ENCODE measurements at places on chromosomes 2 and 18.
A peak's percentile ranks its signal among the peaks of the same experiment; 100 is the strongest.

DNA sequence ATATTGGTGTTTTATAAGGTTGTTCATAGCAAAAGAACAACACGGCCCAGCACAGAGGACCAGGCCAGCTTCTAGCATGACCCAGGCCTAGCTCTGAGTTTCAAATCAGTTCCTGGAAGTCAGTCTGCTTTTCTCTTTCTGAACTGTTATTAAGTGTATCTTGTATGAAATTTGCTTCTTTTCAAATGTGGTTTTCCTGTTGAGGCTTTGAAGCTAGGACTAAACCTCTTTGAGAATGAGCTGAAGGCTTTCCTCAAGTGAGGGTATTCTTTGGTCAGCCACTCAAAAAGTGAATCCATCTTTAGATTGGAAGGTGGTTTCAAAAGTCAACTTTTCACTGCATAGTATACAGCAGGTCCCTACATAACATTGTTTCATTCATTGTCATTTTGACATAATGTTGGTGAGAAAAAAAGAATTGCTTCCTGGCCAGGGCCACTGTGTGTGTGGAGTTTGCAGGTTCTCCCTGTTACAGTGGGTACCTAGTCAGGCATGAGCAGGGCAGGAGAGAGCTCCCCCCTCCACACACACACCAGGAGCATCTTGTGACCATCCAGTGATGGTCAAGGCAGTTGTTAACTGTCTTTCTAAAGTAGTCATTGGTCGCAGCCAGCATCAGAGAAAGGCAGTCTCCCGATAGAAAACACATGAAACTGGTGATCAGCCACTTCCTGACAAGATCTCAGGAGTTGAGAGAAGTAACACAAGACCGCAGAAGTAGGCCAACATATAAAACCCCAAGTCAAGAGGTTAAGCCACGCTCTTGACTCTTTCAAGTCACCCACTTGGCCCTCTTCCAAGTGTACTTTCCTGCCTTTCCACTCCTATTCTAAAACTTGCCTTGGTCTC lies 6.7 kb upstream of the ACAA2 start:
- no peak for DNase-seq

GRCh38 chr2:43196768-43197587 lies 29.4 kb downstream of the ZFP36L2 start:
- no peak for DNase-seq

DNA sequence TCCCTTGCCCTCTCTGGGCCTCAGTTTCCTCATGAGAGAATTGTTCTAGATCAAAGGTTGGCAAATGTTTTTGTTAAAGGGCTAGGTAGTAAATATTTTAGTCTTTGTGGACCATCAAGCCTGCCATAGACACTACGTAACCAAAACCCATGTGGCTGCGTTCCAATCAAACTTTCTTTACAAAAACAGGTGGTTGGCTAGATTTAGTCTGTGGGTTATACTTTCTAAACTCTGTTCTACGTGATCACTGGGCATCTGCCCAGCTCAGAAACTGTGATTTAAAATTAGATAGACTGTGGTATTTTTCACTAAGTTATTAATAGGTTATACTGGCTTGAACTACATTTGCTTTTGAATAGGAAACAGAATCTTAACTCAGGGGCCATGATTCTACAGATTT lies 149.8 kb upstream of the DCC start:
- DNase-seq, result no peak

DNA sequence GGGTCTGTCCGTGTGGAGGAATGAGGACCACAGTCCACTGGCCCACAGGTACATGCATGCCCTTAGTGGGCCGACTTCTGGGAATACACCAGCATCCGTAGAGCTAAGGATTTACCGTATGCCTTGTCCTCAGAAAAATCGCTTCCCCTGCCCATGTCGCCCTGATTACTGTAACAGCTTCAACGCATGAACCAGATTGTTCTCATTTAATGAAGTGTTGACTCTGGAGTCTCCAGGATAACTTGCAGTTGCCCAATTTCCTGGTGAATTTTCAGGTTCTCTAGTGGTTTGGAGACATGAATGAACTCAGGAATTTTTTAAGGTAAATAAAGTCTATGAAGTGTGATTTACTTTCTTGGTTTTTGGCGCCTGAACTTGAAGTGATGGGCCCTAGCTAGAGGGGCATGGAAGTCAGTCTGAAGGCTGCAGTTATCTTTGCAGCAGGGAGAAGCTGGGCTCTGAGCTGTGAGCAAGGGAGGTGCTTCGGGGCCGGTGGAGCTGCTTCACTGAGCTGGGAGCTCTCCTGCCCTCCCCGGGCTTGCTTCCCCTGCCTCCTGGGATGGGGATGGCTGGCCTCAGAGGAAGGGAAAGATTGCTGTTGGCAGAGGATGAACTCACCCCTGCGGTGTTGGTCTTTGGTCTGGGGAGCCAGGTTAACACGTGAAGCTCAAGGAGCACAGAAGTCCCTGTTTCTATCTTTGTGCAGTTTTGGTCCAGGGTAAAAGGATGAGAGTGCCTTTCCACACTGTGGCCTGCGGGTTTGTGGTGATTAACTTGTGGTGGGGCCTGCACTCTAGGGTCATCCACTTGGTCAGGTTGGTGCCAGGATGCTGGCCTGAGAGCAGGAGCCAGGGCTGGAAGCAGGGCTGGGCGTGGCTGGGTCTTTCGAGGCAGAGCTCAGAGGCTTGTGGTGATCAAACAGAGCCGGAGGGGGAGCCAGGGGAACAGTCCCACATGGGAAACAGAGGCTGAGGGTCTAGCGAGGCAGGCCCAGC lies 28.1 kb downstream of the TCF7L1 start:
- DNase-seq, result no peak

DNA sequence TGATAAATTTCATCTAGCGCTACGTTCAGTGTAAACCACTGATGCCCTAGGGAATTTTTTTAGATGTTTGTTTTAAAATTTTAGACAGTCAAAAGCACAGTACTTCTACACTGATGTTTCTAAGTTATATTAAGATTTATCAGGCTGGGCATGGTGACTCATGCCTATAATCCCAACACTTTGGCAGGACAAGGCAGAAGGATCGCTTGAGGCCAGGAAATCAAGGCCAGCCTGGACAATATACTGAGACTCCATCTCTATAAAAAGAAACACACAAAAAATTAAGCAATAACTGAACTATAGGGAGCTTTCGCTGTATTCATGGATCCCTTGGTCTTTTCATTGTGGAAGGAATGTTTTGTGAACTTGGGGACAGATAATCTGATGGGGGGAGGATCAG lies 50.6 kb upstream of the MAPRE2 start:
- DNase-seq, result no peak

DNA sequence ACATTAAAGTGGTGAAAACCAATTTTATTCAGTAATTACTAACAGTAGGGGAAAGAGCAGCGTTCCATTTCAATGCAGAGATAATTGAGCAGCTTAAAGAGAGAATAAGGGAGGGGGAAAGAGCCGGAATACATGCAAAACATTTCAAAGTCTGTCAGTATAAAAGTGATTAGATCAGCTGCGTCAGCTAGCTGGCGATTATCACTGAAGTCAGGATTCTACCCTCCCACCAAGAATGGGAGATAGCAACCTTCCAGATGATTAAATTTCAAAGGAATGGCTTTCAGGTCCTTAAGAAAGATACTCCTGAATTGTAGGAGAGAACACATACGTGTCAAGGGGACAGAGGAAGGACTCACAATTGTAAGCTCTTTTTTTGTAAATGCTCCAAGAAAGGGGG lies 2.7 kb upstream of the ZC3H6 start:
- DNase-seq, result no peak

DNA sequence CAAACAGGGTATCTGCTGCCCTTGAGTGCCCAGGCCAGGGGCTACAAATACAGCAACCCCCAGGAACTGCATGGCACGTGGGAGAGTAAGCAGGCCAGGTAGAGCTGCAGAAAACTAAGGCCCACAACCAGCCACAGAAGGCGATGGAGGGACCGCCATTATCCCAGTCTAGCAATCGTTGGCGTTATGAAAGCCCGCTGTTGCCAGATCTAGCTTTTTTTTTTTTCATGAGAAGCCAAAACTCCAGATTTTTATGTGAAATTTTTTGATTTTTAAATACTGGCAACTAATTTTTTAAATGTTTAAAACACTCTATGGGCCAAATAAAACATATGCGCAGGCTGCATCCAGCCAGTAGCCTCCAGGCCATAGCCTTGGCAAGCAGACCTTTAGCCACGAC lies 59.8 kb downstream of the DNMT3A start:
- no peak for DNase-seq

- DNase-seq, result no peak
These were observed 12.5 kb upstream of the TUBB6 start for GRCh38 chr18:12295389-12296086.

GRCh38 chr2:225317186-225317585 lies 82.3 kb upstream of the NYAP2 start:
- no peak for DNase-seq

GRCh38 chr18:58695772-58696171 lies 24.5 kb downstream of the MALT1 start:
- no peak for DNase-seq

GRCh38 chr2:104841744-104842143 lies 12.2 kb upstream of the POU3F3 start:
- no peak for DNase-seq

- DNase-seq, result no peak
These were observed 393 bp downstream of the IL1R1 start for GRCh38 chr2:102142829-102143449.

DNA sequence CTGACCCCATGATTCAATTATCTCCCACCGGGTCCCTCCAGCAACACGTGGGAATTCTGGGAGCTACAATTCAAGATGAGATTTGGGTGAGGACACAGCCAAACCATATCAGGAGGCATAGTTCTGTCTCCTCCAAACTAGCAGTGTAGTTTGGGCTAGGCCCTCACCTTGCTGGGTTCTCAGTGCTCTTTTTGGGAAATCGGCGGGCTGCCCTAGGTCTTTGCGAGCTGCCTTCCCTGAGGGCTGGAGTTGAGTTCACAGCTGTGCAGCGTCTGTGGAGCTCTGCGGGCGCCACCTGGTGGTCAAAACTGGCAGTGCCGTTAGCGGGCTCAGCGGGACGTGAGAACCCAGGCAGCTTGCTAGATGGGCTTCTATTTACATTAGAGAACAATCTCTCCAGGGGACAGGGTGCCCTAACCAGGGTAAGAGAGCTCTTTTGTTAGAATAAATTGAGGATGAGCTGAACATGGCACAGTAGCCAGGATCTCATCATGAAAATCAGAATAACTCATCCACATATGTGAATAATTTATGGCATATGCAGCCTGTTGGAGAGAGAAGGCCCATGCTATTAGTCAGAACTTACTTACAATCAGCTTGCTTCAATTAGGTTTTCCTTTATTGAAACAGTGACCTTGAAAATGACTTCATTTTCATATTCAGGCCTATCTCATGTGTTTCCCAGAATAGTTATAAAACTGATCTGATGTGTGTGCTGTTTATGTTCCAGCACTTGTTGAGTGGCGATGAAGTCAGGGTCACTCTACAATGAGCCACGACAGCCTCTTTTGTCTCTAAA lies 27.4 kb upstream of the YES1 start:
- peak; percentile 94 for DNase-seq

GRCh38 chr2:55103046-55103445 lies 52.8 kb upstream of the RTN4 start:
- no peak for DNase-seq

DNA sequence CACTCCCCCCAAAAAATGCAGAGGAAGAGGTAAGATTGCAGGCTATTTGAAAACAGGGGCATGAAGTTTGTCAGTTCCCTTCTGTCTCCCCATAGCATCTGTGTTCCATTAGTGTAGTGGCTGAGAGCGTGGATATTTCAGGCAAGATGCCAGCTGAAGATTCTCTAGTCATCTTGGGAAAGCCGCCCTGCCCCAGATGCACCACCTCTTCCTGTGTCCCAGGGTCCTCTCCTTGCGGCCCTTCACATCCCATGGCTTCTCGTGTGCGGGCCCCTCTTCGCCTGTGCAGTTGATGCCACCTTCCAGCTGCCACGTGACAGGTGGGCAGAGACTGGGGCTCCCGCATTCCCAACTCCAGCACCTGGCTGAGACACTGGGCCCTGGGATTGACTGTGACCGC lies 16.1 kb downstream of the TMEM127 start:
- DNase-seq, result no peak

GRCh38 chr2:224885291-224885690 lies 157.0 kb downstream of the DOCK10 start:
- DNase-seq, result no peak

- no peak for DNase-seq
These were observed 549.6 kb downstream of the FBXO15 start for GRCh38 chr18:73597832-73598615.

GRCh38 chr2:200345975-200346374 lies 39.5 kb downstream of the SPATS2L start:
- no peak for DNase-seq

GRCh38 chr2:103179798-103180197 lies 418.0 kb downstream of the TMEM182 start:
- DNase-seq, result no peak

DNA sequence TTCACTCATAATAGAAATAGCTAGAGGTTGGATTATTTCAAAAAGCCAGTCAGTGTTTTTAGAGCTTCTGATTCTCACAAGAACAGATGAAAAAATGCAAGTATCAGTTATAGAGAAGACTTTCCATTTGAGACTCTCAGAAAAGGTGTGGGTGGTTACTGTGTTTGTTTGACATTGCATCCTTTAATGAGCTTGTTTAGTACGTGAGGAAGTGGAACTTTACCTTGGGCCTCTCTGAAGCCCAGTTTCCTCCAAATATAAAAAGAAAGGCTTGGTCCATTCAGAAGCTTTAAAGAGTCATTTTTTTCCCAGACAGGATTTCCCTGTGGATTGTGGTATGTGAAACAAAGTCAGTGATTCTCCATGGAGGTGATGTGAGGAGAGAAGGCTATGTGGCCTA lies 89.9 kb upstream of the RANBP2 start:
- DNase-seq, result no peak

GRCh38 chr2:238251986-238252385 lies 12.1 kb upstream of the HES6 start:
- no peak for DNase-seq

- DNase-seq, result no peak
These were observed 12.4 kb upstream of the CCDC88A start for GRCh38 chr2:55431982-55432627.

DNA sequence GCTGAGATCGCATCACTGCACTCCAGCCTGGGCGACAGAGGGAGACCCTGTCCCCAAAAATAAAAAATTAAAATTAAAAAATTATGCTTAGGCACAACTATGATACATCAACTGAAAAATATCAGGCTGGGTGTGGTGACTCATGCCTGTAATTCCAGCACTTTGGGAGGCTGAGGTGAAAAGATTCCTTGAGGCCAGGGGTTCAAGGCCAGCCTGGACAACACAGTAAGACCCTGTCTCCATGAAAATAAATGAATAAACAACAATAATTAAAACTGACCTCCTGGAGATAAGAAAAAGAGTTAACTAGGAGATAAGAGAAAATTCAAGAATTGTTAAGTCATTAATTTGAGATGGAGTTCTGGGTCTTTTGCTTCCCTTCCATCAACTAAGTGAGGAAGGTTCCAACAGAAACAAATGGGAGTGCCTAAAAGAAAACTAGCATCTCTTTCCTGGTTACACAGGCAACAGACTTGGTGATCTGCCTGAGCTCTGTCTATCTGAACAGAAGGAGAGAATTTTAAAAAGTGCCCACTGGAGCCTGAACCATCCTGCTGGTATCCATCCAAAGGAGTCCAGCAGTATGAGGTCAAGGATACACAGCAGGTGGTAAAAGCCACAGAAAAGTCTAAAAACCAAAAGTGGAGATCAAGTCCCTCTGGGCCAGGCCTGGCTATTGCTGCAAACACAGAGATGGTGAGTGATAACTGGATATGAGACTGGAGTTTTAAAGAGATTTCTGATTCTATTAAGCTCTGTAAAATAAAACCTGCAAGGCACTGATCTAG lies 8.8 kb downstream of the PPM1G start:
- DNase-seq, result no peak

- DNase-seq, result no peak
These were observed 27.8 kb downstream of the CTIF start for GRCh38 chr18:48566589-48566988.
